Activated CD8-positive, alpha-beta memory T cell treated with anti-CD3 and anti-CD28 coated beads for 4 hours (primary cell): ENCODE measurements at places on chromosomes 2 and 18.

DNA sequence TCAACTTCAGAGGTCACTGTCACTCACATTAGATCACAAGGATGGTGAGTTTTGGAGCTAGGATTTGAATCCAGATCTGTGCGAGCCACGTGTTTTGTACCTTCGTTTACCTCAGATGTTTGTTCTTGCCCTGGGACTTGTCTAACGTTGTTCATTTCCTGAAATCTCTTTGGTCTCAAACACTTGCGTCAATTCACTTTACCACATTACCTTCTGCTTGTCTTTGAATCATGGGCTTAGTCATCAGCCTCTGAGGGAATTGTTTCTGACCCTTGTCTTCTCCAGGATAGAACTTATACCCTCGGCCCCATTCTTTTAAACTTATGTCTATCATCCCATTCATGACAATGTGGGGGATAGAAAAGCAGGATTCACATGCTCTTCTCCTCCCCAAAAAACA lies 282.7 kb downstream of the DCDC2C start:
- no peak for DNase-seq

- no peak for DNase-seq
Observed at GRCh38 chr2:64062840-64063239, 43.6 kb upstream of the VPS54 start.

DNA sequence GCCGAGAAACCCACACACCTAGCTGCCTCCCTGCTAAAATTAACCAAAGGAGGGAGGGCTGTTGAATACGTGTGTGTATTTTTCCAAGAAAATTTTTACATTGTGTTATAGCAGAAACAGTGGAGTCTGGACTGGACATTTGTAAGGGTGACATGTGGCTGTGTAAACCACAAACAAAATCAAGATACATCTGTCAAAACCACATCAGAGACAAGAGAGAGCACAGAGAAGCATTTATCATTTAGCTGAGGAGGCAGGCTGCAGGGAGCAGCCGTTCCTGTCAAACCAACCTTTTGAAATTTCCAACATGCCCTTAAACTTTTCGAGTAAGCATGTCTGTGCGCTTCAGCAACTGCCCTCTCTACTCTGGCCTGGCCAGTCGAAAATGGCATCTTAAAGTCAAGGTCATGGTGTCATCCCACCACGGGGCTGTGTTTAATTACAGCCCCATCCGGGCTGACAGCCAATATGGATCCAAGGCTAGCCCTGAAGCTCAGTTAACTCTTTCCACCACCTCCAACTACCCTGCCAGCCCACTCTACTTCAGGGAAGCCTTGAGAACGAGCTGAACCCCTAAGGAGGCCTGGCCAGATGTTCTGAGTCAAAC lies 8.4 kb downstream of the BCL11A start:
- DNase-seq, result no peak

- DNase-seq, result no peak
Observed at GRCh38 chr2:149692961-149693396, 105.4 kb upstream of the MMADHC start.

DNA sequence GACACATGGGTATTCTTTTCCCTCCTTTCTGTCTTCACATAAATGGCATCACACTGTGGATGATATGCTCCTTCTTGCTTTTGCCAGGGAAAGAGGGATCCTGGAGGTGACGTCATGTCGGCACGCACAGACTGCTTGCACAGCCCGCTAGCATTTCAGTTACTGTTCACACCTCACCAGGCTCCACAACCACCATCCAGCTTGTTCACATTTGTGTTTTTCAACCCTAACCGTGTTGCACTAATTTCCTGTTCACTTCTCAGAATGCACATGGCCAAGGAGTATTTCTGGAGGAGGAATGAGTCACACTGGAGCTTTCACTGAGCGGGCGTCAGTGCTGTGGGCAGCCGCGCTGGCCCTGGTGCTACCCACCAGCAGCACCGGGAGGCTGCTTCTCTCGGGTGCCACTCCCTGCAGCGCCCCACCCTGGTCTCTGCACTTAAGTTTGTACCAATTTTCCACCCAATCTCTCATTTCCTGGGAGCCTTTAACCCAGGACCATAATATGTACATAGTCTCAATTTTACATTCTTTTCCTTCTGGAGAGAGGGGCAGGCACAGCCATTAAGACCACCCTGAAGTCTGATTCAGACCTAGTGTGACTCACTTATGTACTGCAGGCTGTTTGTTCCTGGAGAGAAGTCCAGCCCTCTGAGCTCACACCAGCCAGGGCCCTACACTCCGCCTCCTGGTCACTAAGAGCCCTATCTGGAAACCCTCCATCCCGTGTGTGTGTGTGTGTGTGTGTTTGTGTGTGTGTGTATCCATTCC lies 65.1 kb downstream of the MBP start:
- DNase-seq, result peak; percentile 51

- DNase-seq, result no peak
Observed at GRCh38 chr18:58881477-58881876, 16.8 kb downstream of the ZNF532 start.

- DNase-seq, result no peak
Observed at GRCh38 chr2:142803158-142803557, 74.3 kb upstream of the KYNU start.

GRCh38 chr2:241546771-241547498 lies 11.6 kb upstream of the BOK start:
- no peak for DNase-seq

DNA sequence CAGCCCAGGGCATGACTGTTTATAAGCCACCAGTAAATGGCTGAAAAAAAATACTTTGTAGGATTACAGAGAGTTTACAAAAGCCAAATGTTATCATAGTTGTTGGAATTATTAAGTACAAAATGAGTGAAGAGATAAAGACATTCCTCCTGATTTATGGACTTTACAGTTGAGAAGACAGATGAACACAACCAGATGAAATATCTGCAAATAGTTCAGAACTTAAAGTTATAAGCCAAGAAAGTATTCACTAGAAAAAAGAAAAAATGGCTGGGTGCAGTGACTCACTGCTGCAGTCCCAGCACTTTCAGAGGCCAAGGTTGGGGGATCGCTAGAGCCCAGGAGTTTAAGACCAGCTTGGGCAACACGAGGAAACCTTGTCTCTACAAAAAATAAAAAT lies 11.2 kb downstream of the PMAIP1 start:
- DNase-seq, result no peak

DNA sequence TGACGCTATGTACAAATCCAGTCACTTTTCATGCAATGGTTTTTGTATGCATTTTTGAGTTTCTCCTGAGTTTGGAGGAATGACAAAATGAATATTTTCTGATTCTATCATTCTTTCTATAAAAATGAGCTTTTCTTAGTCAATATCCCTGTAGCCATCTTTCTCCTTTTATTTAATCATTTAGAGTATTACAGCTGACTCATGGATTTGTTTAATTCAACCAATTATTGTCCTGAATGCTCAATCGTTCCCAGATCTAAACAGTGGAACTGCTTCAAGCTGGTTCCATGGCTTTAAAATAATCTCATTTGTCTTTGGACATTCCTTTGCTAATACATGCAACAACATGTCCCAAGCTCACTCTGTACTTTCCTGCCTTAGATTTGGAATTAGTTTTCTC lies 368.8 kb downstream of the ADCYAP1 start:
- no peak for DNase-seq

GRCh38 chr18:77551055-77551454 lies 301.4 kb downstream of the GALR1 start:
- no peak for DNase-seq

GRCh38 chr2:164697688-164698461 lies 76.6 kb upstream of the GRB14 start:
- no peak for DNase-seq

DNA sequence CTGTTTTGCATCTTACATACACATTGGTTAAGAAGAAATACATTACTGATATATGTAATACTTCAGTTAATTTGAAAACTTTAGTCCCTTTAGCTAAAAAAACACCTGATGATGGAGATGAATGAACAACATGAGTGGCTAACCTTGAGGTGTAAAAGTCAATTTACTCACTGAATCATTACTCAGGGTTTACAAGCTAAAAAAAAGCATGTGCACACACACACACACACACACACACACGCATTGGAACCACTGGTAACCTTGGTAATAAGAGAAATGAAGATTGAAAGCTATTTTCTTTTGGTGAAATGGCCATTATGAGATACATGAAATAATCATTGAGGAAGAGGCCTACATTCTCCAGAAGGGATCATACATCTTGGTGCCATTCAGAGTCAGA lies 51.8 kb downstream of the KCTD1 start:
- DNase-seq, result no peak

DNA sequence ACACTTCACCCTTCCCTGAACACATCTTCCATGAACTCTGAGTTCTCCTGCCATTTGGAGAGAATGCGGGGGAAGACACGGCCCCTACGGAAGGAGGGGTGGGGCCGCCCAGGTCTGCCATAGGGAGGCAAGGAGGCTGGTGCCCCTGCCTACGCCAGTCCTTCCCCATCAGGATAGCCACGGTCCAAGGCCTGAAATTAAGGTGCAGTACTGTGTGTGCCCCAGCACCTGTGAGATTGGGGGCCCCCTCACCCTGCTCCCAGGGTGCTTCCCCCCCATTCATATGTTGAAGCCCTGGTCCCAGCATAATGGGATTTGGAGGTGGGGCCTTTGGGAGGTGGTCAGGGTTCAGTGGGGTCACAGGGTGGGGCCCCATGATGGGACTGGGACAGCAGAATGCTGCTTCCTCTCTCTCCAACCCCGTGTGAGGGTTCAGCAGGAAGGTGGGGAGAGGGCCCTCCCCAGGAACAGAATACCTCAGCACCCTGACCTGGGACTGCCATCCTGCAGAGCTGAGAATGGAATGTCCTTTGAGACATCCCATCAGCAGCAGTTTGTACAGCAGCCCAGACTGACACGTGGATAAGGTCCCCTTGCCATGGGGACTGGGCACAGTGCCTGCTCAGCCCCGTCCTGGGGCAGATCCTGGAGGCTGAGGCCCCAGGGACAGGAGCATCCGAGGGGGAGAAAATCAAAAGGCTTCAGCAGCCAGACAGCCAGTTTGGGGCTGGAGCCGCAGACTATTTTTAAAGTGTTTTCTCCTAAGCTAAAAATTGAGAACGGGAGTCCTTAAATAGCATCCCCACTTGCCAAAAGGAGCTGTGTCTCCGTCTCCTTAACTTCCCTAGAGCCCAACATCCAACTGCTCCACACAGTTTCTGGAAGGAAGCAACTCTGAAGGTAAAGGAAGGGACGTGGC lies 105.1 kb downstream of the NDUFA10 start:
- DNase-seq, result no peak

GRCh38 chr18:47587587-47587986 lies 336.1 kb upstream of the SKOR2 start:
- DNase-seq, result no peak

GRCh38 chr2:163306647-163307046 lies 429.2 kb downstream of the FIGN start:
- DNase-seq, result no peak
